Activated CD4-positive, alpha-beta T cell treated with anti-CD3 and anti-CD28 coated beads for 4 hours (primary cell): ENCODE measurements at places on chromosomes 2 and 18.

DNA sequence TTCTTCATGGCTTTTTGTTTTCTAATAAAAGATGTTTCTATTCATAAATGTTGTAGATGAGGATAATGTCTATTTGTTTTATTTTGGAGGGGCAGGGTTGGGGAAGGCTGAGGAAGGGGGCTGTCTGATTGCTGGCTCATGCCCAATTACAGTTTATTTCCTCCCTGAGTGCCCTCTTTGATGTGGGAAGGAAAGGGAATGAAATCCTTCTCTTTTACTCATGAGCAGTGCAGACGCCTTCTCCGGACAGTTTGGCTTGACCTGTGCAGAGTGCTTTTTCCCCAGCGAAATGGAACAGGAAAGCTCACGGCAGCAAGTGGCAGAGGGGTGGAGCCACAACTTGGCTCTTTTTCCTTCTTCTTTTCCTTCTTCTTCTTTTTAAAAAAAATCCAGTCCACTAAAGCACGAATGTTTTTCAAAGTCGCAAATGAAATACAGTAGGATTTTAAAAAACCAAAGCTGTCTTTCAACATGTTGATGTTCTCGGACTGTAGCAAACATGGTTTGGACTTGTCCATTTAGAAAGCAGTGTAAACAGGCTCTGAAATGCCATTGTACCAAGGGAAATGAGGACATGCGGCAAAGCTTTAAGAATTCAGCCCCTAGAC lies 34.5 kb downstream of the RAB31 start:
- no peak for DNase-seq

- DNase-seq: no peak
Observed at GRCh38 chr2:224217962-224218347, 178.9 kb upstream of the SERPINE2 start.

GRCh38 chr2:69393963-69394362 lies 6.9 kb upstream of the GFPT1 start:
- no peak for DNase-seq

GRCh38 chr2:158197940-158198339 lies 96.3 kb downstream of the UPP2 start:
- no peak for DNase-seq

DNA sequence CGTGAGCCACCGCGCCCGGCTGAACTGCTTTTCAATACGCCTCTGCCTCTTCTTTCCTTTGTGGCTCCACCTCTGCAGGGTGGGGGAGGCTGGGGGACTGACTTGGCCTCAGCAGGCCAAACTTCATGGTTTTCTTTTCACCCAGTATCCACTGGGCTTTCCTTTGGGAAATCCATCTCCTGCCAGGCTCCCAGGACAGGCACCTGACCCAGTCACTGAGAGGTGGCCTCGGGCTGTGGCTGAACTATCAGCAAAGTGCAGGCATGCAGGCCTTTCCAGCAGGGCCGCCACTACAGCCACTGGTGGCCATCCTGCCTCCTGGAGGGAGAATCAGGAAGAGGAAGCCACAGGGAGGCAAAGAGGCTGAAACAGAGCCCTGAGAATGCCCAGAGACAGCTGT lies 33.4 kb upstream of the SEMA4C start:
- no peak for DNase-seq

DNA sequence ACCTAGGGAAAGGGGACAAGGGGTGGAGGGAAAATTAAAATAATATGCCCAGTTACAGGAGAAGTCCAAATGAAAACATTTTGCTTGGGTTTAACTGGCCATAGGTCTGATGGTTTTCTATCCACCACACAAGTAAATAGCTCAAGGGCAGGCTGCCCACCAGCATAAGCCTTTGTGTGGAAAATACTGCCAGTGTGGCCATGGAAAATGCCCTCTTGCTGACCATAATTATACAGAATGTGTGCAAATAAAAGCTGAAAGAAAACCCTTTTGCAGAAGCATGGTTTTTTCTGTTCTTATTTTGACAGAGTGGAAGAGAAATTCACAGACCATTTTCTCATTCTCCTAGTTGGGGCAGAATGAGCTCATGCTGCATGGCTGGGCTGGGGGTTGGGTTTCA lies 111.3 kb upstream of the SIX2 start:
- DNase-seq: no peak

GRCh38 chr18:46652372-46652771 lies 4.6 kb downstream of the LOXHD1 start:
- no peak for DNase-seq

DNA sequence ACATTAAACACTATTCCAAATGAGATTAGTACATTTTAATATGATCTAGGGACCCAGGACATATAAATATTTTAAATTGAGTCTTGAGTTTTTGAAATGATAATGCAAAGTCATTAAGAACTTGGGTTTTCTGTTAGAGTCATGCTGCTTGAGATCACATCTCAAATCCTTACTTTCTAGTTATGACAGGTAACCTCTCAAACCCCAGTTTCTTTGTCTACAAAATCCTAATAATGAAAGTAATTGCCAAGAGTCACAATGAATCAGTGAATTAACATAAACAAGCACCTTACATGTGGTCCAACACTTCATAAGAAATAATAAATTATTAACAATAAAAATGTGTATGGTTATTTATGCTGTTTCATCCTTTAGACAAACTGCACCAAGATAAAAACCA lies 607.6 kb downstream of the LRP1B start:
- no peak for DNase-seq

GRCh38 chr18:10168477-10168876 lies 254.7 kb downstream of the VAPA start:
- DNase-seq: no peak

DNA sequence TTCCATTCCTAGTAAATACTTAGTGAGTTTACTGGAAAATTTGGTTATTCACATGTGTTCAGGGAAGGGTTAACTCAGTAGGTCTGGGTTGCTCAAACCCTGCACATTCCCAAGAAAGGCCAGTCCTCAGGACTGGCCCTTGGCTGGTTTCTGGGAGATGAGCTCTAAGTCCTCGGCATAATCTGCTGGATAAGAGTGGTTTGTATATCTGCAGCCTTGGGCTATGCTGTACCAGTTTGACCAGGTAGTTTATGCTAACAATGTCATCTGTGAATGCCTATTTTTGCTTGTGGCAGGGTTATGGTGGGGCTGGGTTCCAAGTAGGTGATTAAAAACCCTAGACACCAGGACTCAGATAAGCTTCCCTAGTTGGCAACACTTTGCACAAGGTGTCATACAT lies 7.4 kb upstream of the PTH2R start:
- DNase-seq: no peak

GRCh38 chr2:233201258-233202013 lies 50.0 kb upstream of the ATG16L1 start:
- no peak for DNase-seq

GRCh38 chr2:23127465-23127864 lies 257.5 kb upstream of the KLHL29 start:
- no peak for DNase-seq

DNA sequence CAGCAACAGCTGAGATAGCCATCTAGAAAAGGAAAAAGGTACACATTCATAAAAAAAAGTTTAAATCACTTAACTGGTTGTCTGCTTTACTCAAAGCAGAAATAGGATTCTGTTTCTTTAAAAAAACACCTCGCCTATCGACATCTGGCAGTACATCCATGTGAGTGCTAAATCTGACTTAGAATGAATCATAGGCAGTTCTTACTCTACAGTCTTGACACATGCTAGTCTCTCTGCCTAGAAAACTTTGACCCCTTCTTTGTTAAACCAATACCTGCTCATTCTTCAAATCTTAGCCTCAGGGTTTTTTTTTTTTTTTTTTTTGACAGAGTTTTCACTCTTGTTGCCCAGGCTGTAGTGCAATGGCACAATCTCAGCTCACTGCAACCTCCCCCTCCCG lies 37.1 kb upstream of the GPR75 start:
- no peak for DNase-seq

DNA sequence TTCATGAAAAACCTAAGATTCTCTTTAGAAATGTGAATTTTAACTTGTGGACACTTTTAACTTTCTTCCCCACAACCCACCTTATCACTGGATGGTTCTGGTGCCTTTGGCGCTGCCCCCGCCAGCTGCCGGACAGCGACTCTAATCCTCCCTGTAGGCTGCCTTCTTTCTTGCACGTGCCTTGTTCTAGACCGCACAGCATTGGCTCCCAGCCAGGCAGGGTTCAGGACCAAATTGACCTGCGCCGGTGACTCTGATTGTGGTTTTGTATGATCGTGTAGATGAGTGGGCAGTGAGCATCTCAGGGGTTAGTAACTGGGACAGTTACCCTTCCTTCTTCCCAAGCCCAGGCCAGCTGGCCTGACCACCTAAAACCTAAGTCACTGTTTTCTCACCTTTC lies 106.8 kb downstream of the ASAP2 start:
- DNase-seq: no peak

- no peak for DNase-seq
Observed at GRCh38 chr2:41709702-41710599, 337.9 kb upstream of the PKDCC start.

DNA sequence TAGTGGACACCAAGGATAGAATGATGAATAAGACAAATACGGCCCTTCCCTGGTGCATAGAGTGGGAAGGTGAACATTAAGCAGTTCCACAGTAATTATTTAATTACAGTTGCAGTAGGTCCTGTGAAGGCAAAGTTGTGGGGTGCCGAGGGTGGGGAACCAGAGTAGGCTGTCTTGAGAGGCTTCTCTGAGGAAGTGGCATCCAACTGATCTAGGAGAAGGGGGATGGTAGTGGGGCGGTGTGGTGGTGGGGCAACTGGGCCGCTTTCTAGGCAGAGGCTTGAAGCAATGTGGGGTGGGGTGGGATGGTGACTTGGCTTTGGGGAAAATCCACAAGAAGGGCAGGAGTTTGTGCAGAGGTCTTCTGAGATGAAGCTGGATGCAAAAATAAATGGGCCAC lies 11.7 kb downstream of the ACSL3 start:
- DNase-seq: no peak

GRCh38 chr2:142966284-142966683 lies 88.8 kb downstream of the KYNU start:
- no peak for DNase-seq

DNA sequence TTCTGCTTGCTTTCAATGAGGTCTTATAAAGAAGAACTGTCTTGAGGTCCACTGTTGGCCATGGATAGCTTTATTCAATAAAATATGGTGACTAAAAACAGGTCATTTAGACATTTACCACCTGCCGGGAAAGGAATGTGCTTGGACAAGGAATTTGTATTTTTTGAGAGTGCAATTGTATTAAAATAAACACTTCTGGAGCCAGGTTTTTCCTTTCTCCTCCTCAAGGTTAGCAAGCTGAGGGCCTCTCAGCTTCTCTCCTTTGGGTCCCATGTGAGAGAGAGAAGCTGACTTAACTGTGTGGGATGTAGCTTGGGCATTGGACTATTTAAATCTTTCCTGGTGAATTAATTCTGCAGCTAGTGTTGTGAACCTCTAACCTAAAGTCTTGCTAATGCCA lies 321.0 kb downstream of the MEIS1 start:
- no peak for DNase-seq

GRCh38 chr18:55549474-55550104 lies 38.4 kb downstream of the TCF4 start:
- DNase-seq: no peak

DNA sequence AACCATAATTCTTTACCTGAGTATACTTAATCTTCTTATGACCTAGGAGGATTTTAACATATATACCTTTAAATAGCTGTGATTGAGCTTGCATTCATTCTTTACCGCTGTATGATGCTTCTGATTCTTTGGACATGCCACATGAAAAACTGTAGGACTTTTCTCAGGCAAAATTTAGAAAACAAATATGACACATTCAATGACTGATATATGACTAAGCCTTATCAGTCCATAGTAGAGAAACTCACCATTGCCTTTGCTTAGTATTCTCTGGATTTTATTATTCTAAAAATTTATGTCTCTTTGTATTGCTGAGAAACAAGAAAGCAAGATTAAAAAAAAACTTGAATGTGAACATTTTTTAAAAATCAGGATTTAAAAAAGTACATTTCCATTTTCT lies 3.7 kb downstream of the FAM171B start:
- no peak for DNase-seq

DNA sequence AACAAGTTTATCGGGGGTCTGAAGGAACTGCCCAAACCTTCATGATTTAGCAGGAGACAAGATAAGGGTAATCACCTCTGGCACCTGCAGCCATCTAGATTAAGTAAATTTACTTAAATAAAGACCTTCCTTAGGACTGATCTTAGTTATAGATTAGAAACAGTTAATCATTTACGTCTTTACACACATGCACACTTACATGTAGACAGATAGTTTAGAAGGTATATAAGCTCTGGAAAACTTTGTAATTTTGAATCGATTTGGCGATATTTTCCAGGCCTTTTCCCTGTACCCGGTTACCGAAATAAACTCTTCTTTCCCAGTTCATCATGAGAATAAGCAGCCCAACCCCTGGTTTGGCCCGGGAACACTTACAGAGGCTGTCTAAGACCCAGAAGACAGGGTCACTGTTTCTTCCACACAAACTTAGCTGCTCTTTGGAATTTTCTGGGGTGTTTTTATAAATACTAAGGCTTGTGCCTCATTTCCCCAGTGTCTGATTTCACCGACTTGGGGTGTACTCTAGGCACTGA lies 560 bp upstream of the SKA1 start:
- no peak for DNase-seq

GRCh38 chr2:89833116-89833779 lies 1141.8 kb downstream of the RPIA start:
- no peak for DNase-seq

DNA sequence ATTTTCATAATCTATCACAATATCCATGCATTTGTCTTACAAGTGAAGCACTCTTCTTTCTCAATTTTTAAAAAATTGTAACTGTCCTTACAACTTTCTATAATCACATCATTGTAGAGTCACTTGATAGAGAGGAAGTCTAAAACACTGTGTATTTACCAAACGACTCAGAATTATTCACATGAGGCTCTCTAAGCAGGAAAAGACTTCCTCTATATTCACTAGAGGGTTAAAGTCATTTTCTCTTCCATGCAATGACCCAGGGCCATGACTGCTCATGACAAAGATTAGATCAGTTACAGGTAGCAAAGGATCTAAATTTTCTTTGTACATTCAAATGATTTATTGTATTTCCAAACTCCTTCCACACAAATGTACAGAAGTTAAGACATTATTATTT lies 9.0 kb upstream of the SLC1A4 start:
- no peak for DNase-seq
